ENCODE measurements at places on chromosomes 12 and 14.

DNA sequence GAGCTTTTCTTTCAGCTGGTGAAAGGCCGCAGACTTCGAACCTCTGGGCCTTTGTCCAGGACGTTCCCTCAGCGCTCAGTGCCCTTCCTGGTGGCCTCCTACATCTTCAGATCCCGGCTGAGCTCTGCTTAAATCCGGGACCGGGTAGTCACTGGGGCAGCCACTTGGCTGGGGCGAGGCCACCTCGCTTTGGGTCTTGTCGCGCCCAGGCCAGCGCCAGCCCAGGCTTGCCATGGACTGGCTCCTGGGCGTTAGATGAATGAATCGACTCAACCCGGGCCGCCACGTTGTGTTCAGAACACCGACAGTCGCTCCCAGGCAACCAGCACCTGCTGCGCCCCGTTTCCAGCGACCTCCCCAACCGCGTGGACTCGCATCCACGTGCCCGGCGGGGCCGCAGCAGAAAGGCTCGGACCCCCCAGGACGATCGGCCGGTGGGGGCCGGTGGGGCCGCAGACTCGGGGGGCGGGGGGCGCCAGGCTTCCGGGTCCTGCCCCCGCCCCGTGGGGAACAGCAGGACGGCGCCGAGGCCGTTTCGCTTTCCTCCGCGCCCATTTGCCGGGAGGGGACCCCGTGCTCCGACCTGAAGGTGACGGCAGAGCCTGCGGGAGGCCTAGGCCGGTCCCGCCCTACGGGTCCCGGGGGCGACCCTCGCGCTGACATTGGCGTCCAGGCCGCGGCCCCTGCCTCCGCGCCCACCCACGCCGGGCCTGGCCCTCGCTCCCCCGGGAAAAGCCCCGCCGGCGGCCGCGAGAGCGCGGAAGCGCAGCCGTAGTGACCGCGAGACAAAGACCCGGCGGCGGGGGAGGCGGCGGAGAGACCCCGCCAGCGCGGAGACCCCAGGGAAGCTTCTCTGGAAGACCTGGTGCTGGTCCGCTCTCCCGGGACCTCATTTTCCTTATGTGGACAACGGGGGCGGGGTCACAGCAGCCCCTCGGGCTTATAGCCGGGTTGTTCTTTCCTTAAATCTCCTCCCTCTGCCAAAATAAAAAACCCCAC lies 37.3 kb upstream of the RCOR1 start:
- peak; percentile 67 for DNase-seq

GRCh38 chr14:94180655-94181271 lies 6.6 kb downstream of the PPP4R4 start:
- no peak for DNase-seq

DNA sequence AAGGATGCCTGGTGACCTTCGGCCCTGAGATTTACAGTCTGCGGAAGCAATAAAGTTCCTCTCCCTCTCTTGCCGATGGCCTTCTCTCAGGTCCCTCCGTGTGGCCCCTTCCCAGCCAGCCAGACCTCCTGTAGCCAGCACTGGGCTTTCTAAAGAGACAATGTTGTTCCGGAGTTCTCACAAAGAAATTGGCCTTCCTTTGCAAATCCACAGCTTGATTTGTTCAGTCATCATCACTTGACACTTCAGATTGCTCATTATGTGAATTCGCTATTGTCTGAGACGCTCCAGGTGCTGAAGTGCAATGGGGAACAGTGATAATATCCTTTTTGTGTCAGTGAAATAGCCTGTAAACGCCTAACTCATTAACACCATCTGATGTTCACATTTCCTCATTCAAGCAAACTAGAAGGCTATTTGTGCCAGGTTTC lies 43.7 kb upstream of the GPHB5 start:
- no peak for DNase-seq

DNA sequence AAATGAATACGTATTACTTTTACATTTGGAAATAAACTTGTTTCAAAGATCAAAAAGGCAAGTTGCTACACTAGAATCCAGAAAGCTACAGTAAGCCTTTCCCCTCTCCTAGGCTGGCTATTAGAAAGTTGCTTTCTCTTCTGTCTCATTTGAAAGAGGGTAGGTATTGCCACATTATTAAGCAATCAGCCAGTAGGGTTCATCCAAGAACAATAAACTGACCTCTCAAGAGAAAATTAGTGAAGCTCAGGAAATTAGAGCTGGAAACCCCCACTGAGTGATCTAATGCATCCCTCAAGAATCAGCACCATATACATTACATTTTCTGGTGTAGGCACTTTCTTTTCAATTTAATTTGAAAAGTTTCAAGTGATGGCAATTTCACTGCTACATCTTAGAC lies 4.5 kb upstream of the TMEM233 start:
- DNase-seq: no peak

- DNase-seq: no peak
Measured at GRCh38 chr14:34665785-34666435, 36.0 kb upstream of the SNX6 start.

- no peak for DNase-seq
Measured at GRCh38 chr12:26717757-26718156, 115.2 kb downstream of the ITPR2 start.

- no peak for DNase-seq
Measured at GRCh38 chr12:119328111-119328510, 6.4 kb upstream of the CCDC60 start.

GRCh38 chr12:79692860-79693577 lies 2.3 kb upstream of the PAWR start:
- no peak for DNase-seq

GRCh38 chr14:35506927-35507326 lies 27.0 kb upstream of the INSM2 start:
- DNase-seq: no peak

- DNase-seq: no peak
Measured at GRCh38 chr12:46825591-46826414, at the start of gene SLC38A4. Gene SLC38A4 (minus strand): TSS chr12:46825997. CDS start chr12:46793071, 32,926 bp downstream.

DNA sequence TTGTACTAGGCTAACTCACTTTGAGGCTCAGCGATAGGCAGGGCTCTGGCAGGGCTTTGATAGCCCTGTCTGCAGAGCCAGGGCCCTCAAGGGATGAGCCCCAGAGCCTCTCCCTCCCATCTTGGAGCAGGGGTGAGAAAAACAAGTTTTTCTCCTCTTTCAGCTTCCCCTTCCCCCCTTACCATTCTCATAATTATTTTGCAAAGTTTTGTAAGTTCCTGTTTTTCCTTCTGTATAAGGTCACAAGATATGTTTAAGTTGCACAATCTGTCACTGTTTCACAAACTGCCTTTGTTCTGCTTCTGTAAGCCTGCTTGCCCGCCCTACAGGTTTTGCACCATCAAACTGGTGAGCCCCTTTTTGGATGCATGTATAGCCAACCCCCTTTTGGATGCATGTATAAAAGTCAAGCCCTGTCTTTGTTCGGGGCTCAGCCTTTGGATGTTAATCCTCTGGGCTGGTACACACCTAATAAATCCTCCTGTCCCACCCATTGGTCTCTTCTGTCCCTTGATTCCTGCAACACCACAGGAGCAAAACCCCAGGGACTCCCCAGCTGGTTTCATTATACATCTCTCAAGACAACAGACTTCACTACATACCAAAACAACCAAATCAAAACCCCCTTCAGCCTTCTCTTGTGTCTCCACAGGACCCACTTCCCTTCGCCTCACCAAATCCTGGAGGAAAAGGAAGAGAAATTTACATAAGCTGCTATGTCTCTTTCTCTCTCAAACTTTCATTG lies 52.5 kb upstream of the RESF1 start:
- DNase-seq: no peak

- no peak for DNase-seq
Measured at GRCh38 chr12:123164222-123164621, 13.3 kb upstream of the PITPNM2 start.

DNA sequence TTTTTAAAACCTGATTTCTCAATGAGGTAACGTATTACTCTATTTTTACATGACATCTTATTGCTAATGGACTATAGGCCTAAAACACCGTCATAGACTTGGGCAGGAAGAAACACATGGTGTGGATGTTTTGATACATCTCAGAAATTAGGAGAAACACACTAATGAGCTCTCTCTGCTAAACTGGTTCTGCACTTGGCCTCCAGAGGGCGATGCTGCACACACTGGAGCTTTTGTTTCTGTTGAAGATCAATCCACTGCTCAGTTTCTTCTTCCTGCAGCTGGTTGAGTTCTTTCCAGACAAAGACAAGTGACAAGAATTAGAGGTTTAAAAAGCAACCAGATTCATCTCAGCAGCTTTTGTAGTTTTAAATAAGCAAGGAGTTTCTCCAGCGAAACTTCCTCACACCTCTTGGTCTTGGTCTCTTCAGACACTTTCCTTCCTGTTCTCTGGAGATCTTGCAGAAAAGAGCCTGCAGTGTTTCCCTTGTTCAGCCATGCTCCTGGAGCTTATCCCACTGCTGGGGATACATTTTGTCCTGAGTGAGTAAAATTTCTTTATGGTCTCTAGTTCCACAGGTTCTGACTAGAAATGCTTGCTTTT lies 178.5 kb upstream of the OR4E1 start:
- peak; percentile 76 for DNase-seq

DNA sequence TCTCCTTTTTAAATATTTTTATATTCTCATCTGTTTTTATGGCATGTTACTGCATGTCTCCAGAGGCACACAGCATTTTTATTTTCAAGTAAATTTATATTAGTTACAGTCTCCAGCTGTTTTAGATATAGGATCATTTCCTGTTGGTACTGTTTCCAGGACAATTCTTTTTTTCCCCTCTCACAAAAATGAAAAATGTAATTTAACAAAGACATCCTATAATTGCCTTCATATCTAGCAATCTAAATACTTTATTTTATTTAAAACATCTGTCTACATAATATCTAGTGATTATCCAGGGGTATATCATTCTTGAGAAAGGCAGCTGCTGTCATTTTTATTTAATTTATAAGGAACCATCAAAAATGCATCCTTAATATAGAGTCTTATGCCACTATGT lies 272.4 kb upstream of the NPAS3 start:
- no peak for DNase-seq

DNA sequence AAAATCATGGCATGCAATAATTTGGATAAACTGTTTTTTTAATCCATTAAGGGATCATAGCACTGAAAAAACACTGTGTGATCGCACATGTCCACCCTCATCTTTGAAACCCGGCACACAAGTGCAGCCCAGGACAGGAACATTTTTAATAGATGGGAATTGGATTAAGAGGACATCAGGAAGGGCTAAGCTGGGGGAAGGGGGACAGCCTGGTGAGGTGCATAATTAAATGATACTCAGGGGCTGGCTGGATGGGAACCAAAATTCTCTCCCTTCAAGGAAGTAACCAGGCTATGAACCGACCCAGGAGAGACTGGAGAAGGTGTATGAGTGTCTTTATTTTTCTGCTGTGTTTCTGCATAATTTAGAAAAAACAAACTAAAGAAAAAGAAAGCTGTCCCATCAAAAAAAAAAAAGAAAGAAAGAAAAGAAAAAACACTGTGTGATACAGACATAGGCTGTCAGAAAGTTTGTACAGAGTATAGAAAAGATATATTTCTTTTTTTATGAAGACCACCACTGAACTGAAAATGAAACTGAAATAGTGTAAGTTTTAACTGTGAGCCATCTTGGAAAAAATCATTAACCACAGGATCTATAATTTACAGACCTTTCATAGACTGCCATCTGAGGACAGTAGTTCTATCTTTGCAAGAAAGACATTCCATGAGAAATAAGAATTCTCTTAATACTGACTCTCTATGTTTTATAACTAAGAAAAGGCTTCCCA lies 75.1 kb upstream of the SLC38A4 start:
- DNase-seq: no peak

GRCh38 chr12:12689647-12690300 lies 6.2 kb downstream of the GPR19 start:
- no peak for DNase-seq

- no peak for DNase-seq
Measured at GRCh38 chr12:64457466-64457865, 5.5 kb downstream of the TBK1 start.

DNA sequence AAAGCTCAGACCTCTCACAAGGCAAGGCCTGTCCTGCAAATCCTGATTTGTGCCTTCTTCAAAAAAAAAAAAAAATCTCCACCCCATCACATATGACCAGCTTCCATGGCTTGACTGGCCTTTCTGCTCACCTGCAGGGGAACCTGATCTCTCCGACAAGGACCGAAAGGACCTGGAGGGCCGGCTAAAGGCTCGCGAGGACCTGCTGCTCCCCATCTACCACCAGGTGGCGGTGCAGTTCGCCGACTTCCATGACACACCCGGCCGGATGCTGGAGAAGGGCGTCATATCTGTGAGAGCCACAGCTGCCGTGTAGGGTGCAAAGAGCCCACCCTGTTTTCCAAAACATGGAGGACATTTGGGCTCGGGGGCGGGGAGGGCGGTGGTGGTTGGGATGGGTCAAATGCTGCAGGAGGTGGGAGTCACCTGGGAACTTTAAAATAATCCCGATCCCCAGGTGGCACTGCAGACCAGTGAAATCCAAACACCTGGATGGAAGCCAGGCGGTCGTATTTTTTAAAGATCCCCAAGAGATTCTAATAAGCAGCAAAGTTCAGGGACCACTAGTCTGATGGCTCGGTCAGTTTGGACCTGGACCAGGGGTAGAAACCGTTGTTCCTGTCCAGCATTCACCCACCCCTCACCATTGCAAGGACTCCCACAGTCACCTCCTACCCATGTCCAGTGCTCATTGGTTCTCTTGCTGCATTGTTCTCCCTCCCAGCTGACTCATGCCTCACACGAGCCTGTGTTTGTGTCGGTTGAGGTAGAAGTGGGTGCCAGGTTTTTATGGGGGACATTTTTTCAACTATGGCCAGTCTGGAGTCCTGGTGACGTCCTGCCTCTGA lies 44.8 kb downstream of the FOXN4 start:
- DNase-seq: peak; percentile 24

GRCh38 chr12:4653257-4653656 lies 4.3 kb downstream of the NDUFA9 start:
- no peak for DNase-seq

DNA sequence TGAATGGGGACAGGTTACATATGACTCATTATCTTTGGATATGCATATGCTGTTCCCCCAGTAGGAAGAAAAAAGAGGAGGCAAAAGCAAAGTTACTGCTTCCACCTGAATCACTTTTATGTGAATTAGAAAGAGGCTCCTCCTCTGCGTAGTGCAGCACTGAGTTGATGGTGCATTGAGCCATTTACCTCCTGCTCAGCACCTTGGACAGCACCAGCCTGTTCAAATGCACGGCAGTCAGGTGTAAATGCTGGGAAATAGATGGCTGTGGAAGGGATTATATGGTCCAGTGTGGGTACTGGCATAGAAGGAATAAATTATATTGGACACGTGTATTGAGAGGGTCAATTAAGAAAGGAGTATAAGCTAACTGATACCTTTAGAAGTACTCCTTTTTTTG lies 541.9 kb upstream of the SEL1L start:
- no peak for DNase-seq

GRCh38 chr14:23351681-23352505 lies 794 bp downstream of the SLC22A17 start:
- peak; percentile 25 for DNase-seq

- DNase-seq: no peak
Measured at GRCh38 chr12:69949311-69950002, 124.4 kb downstream of the MYRFL start.

DNA sequence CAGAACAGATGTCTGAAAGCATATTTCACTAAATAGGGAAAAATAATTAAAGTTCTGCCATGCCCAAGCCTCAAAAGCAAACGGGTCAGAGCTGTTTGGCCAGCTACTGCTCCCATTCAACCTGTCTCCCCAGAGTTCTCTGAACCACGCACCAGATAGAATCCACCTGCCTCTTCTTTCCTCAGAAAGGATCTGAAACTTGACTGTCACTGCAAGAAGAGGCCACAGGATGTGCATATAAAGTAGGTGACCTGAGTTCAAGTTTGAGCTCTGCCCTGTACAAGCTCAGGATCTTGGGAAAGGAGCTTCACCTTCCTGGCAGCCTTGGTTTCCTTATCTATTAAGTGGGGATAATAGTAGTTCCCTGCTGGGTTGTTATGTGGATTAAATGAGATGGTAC lies 91.8 kb downstream of the NUAK1 start:
- DNase-seq: no peak

- no peak for DNase-seq
Measured at GRCh38 chr12:39357041-39357440, 85.9 kb downstream of the KIF21A start.
